ENCODE measurements at places on chromosomes 7 and 10.

DNA sequence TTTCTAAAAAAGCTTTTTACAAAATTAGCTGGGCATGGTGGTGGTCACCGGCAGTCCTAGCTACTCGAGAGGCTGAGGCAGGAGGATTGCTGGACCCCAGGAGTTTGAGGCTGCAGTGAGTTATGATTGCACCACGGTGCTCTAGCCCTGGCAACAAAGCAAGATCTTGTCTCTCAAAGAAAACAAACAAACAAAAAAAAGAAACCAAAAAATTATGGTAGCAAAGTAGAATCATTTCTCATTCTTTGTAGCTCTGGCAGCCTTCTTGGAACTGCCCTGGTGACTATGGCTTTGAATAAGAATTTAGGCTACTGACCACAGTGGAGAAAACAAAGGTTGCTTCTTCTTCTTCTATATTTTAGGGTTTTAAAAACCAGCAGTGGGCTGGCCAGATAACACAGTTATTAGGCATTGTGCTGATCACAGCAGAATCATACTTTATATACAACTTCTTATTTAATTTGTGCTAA lies 41.9 kb upstream of the PRKAR2B start:
- no peak for DNase-seq

DNA sequence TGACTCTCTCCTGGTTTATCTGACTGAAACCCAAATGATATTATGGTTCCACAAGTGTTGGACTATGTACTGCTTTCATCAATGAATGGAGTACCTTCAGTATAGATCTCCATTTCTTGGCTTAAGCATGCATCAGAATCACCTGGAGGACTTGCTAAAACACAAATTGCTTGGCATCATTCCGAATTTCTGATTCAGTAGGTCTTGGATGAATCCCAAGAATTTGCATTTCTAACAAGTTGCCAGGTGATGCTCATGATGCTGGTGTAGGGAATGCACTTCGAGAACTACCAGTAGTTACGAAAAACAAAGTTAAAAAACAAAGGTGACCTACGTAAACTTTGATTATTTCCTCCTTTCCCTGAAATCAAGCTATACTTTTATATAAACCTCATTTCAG lies 119.0 kb upstream of the FEZF1 start:
- DNase-seq: no peak

DNA sequence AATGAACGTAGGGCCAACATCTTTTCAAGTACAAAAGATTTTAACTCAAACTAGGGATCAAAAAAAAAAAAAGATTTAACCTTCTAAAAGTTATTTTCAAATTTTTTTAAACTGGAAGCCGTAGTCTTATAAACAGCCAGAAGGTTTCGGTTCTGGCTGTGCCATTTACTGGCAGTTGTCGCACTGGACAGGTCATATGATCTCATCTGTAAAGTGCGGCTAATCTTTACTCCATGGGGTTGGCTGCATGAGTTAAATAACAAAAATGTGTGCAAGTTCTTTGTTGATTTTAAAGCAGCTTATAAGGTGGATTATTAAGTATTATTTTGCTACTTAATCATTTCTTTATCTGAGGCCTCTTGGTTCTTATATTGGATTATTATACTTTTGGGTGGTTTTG lies 36.6 kb downstream of the TRUB1 start:
- DNase-seq: no peak

DNA sequence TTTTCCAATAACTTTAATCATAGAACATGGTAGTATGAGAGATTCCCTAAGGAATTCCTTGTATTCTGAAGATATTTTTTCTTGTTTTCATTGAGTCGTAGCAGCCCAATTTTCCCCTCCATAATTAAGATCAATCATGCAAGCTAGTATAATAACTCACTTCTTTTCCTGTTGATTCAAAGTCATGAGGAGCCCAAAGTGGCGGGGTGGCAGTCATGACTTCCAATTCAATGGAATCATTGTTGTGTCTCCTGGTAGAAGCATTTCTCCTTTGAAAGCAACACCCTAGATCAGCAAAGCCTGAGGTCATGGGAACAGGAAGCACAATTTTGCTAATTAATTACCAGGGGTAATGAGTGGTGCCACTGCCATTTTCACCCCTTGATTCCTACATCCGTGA lies 77.6 kb upstream of the MAGI2 start:
- no peak for DNase-seq

GRCh38 chr7:111877931-111878330 lies 315.6 kb upstream of the IMMP2L start:
- no peak for DNase-seq

DNA sequence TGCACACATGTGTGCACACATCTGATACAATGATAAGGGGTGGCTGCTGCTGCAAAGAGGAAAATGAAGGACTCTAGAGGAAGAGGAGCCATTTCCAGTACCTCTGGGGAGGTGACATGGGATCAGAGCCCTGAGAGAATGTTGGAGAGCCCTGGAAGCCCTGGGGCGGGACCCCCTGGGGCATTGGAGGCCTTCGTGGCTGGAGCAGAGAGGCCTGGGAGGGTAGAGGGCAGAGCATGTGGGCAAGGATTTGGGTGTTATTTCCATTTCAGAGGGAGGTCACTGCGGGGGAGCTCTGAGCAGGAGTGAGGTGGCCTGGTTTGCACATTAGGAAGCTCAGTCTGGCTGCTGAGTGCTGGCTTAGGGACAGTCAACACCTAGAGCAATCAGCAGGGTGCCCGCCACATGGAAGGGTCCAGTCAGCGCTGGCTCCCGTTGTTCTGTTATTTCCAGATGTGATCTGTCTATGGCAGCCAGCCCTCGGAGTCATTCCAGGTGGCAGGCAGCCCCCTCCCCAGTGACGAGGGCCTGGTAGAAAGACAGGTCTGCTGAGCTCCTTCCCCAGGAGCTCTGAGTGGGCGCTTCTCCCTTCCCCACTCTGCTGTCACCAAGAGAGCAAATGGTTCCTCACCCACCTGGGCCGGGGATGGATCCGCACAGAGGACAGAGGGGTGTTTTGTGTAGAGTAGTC lies 24.1 kb upstream of the BTBD16 start:
- DNase-seq: no peak

DNA sequence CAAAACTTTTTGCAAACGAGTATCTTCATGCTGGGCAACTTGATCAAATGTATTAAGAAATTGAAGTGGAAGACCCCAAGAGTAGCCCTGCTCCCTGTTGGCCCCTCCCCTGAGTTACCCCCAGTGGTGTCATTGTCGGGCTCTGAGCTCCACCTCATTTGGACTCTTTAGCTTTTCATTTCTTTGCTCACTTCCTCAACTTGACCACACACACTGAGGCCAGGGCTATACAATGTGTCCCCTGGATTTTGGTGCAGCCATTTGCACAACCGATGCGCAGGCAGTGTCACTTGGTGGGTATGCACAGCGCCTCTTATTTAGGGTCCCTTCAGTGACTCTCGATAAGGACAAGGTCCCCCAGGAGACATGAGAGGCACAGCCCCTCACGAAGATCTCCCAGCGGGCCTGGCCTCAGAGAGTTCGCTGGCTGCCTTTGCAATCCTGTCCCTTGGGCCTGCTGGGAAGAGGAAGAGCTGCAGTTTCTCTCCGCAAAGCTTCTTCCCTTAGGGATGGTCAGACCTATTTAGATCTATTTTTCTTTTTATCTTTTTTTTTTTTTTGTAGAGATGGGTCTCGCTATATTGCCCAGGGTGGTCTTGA lies 2.5 kb upstream of the MUC3A start:
- DNase-seq: no peak

DNA sequence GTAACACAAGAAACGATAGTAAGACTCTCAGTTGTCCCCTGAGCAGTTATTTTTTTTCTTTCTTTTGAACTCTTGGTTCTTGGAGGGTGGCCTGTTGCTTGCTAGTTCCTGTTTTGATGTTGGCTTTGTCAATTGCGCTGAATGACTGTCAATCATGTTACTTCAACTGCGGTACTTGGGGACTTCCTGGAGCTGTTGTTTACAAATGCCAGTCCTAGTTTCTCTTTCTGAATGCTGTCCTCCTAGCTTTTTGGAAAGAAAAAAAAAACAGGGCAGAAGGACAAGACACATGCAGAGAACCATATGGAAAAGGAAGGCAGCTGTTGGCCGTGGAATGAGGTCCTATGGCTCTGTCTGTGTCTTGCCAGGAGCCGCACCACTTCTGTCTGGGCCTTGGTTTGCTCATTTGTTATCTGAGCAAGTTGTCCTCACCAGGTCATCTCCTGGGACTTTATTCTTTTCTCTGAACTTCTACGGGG lies 7.0 kb upstream of the PDCD4 start:
- DNase-seq: peak; percentile 10

Data from activated CD4-positive, CD25-positive, alpha-beta regulatory T cell (primary cell).